ENCODE measurements at places on chromosomes 1 and 21. TPM values are rescaled to one million over a fixed set of nuclear protein-coding genes. Genes with fewer than 3 reads are reported as not detected.

The PRAMEF15 gene
- total RNA-seq = not detected

The GJA8 gene
- total RNA-seq = not detected

The FAM177B gene
- total RNA-seq = not detected

The CHODL gene
- 0.13 TPM for total RNA-seq

The P3R3URF gene
- total RNA-seq = not detected

The TRAF3IP3 gene
- 175 TPM for total RNA-seq

The GNAT2 gene
- total RNA-seq = 0.32 TPM

The GPATCH4 gene
- 51.8 TPM for total RNA-seq

The CAPN9 gene
- total RNA-seq = not detected

The HIVEP3 gene
- total RNA-seq = 8.0 TPM

The FAM229A gene
- total RNA-seq = 7.7 TPM

The KCNT2 gene
- 0.04 TPM for total RNA-seq

The EXTL1 gene
- total RNA-seq = not detected

The LPGAT1 gene
- 18.7 TPM for total RNA-seq

The ERRFI1 gene
- 1.8 TPM for total RNA-seq

The ADGRL2 gene
- total RNA-seq = not detected

The SPRR3 gene
- not detected for total RNA-seq

The TRIM58 gene
- total RNA-seq = 0.19 TPM

Data from activated T-helper 17 cell treated with anti-CD3 and anti-CD28 coated beads, Interleukin-2, amount 50 U/mL, for 72 hours (primary cell).